RPMI7951 (cell line): ENCODE measurements at places on chromosomes 4 and X. TPM values are rescaled to one million over a fixed set of nuclear protein-coding genes. Genes with fewer than 3 reads are reported as not detected.
A peak's percentile ranks its signal among the peaks of the same experiment; 100 is the strongest.

The CENPVL3 gene
- total RNA-seq: not detected in 2 replicates

The LEF1 gene
- total RNA-seq: 31.6 and 52.9 TPM in 2 replicates

The MAGEA4 gene
- 0.59 and 0.60 TPM in 2 replicates for total RNA-seq

The FAM9C gene
- total RNA-seq: under 0.01 TPM in 1 of 2 replicates, not detected in the other

The ERAS gene
- not detected in 2 replicates for total RNA-seq

The NDNF gene
- not detected in 2 replicates for total RNA-seq

DNA sequence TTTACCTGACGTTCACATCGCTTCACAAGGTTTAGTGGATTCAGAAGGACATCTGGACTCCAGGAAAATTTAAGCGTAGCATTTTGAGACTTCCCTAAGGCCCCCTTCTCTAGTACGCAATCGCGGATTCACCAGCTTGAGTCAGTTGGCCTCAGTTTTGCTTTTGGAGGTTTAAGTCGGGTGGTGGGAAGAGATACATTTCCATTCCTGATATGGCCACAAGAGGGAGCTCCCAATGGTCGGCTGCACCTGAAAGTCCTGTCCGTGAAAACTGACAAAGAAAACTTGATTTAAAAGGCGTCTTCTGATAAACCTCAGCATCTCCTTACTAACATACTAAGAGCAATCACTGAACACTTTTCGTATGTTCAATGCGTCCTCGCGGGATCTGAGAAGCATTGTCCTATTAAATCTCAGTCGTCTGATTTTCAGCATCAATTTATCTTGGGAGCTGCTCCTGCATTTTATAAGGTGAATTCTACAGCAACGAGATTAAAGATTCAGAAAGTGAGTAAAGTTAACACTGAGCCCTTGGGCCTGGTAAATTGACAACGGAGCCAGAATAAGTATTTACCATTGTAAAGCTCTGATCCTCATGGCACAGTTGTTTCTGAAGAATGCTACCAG is 50.6 kb downstream of the LGI2 start:
- peak; percentile 51 for DNase-seq

DNA sequence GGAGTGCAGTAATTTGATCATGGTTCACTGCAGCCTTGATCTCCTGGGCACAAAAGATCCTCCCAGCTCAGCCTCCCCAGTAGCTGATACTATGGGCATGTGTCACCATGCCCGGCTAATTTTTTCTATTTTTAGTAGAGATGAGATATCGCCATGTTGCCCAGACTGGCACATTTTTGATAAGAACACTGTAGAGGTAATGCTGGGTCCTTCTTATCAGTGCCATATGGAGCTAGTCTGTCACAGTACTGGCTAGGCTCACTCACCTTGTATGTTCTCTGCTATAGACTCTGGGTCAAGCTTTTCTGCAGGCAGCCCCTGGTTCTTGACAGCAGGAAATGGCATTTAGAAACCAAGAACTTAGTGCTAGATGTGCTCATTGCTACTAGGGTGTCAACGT is 53.9 kb downstream of the BCOR start:
- no peak for DNase-seq

DNA sequence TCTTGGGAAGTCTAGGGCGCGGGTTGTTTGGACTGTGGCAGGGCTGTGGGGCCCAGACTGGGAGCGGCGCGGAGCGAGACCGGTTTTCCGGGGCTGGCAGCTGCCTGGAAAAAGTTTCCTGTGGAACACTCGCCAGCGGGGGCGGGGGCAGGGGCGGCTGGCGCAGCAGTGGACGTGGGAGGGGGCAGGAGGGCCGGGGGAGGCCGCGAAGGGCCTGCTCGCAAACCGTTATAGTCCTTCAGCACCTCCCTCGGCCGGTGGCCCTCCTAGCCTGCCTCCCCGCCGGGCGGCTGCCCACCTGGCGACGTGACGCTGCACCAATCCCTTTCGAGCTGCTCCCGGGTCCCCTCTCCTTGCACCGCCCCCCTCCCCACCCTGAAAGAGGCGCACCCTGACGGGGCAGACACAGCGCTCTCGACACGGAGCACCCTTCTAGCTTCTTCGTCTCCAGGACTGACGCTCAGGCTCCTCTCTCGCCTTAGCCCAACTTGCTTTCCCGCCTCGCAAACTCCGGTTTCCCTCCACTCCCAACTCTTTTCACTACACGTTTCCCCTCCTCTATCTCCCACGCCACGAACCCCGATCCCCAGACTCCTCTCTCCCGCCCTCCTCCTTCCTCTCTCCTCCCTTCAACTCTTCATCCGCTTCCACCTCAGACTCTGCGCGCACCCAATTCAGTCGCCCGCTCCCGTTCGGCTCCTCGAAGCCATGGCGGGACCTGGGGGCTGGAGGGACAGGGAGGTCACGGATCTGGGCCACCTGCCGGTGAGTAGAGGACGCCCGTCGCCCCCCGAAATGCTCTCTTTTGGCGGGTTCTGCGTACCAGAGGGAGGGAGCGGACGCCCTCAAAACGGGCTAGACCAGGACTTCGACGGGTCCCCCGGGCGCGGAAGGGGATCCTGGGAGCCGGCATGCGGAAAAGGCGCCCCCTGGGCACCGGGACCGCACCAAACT is at the start of gene NRK:
Gene NRK, plus strand, starts transcription at position 402 of the 954 bp plus-strand sequence. Its CDS starts 307 bp downstream, at position 709.
- DNase-seq: no peak

GRCh38 chr4:96524311-96524875 is 684.5 kb downstream of the PDHA2 start:
- DNase-seq: no peak

DNA sequence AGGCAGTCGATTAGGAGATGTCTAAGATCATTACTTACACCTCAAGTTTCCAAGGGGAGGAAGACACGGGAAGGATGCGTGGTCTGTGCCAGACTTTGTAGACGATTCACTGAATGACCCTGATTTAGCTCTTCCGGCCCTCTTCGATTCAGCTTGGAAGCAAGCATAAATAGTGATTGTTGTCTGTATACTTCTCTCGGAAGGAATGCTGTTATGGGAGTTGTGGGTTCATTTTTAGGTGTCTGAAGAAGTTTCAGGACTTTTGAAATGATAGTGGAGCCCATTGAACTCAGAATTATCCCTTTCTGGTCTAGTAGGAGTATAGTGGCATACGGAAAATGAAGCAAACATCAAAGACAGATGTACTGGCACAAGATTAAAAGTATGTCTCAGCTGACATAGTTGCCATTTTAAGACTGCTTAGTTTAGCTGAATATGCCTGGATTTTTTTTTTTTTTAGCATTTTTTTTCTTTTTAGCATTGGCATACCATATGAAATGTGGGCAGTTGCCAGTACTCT is 1.0 kb upstream of the ANKRD17 start:
- DNase-seq: peak; percentile 37

- DNase-seq: peak; percentile 69
Measured at GRCh38 chr4:41212616-41213203, 1.6 kb downstream of the APBB2 start.

DNA sequence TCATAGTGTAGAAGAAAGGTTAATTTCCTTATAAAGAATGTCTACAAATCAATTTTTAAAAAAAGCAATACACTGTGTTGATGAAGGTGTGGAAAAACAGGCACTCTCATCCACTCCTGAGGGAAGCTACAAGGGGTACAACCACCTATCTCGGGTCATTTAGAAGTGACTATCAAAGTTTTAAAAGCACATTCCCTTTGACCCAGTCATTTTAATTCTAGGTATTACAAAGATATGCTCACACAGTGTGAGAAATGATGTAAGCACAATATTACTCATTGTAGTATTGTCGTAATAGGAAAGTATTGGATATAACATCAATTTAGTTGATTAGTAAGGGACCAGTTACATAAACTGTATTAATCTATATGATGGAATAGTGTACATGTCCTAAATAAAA is 7.4 kb upstream of the HCCS start:
- DNase-seq: no peak

GRCh38 chr4:1727117-1728031 is 6.1 kb downstream of the TACC3 start:
- peak; percentile 81 for DNase-seq

GRCh38 chr4:183757060-183757459 is 98.0 kb downstream of the TRAPPC11 start:
- DNase-seq: no peak

GRCh38 chr4:165151734-165152133 is 39.1 kb upstream of the TMEM192 start:
- DNase-seq: no peak

- peak; percentile 53 for DNase-seq
Measured at GRCh38 chr4:84971319-84971932, 4.9 kb upstream of the WDFY3 start.

DNA sequence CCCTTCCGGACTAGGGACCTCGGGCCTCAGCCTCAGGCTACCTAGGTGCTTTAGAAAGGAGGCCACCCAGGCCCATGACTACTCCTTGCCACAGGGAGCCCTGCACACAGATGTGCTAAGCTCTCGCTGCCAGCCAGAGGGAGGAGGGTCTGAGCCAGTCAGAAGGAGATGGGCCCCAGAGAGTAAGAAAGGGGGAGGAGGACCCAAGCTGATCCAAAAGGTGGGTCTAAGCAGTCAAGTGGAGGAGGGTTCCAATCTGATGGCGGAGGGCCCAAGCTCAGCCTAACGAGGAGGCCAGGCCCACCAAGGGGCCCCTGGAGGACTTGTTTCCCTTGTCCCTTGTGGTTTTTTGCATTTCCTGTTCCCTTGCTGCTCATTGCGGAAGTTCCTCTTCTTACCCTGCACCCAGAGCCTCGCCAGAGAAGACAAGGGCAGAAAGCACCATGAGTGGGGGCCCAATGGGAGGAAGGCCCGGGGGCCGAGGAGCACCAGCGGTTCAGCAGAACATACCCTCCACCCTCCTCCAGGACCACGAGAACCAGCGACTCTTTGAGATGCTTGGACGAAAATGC is at the start of gene WAS:
Gene WAS, plus strand, starts transcription at position 389 of the 572 bp plus-strand sequence. Its CDS starts 55 bp downstream, at position 444.
- DNase-seq: no peak

GRCh38 chrX:150982235-150982787 is 824 bp upstream of the HMGB3 start:
- DNase-seq: no peak

DNA sequence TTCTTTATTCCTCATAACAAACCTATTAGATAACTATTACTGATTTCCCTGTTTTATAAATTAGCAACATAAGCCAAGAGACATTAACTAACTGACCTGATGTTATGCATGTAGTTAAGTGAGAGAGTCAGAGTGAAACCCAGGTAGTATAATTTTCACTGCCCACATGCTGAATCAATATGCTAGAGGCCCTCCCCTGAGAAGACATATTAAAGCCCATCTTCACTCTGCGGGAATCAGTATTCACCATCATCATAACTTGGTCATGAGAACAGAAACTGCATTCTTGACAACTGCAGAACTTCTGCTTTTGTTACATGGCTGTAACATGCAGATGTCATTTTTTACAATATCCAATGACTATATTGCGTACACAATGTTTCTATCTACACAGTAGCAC is 1324.3 kb downstream of the ARAP2 start:
- no peak for DNase-seq

DNA sequence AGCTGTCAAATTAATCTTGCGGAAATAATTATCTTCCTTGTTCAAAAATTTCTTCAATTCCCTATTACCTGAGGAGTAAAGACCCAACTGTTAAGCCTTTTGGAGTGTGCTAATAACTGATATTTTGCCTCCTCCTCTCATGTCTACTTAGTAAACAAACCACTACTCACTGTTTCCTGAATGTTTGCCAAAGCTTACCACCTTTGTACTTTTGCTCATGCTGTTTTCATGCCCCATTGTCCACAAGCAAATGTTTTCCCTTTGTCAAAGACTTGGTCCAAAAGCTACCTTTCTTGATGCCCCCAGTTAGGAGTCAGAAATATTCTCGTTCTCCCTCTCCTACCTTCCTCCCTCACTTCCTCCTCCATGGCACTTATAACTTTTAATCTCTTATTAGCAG is 226.1 kb downstream of the ENOX2 start:
- no peak for DNase-seq

GRCh38 chrX:6041630-6042029 is 187.0 kb downstream of the NLGN4X start:
- peak; percentile 3 for DNase-seq

DNA sequence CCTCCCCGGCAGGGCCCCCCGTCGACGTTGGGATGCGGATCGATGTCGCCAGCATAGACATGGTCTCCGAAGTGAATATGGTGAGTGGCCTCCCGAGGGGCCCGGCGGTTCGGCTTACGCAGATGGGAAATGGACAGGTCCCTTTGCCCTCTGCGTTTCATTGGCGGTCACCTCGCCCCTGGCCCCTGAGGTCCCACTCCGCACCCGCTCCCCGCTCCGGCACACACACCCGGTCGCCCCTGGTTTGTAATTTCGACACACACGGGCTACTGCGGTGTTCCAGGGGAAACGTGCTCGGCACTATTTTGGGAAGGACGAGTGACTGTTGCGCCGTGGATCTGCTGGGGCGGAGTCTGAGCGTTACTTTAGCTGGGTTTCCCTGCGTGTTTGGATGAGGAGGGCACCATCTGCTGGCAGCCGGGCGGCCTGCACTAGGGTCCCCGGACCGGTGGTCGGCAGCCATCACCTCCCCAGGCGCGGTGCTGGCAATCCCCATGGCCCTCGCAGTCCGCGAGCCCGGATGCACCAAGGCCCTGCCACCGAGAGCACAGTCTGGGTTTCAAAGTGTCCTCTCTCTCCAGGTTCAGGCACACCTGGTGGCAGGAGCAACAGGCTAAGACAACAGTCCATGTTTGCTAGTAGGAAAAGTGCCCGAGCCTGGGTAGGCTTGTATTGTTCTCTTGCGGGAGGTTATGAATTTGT is 1.2 kb downstream of the GABRB1 start:
- DNase-seq: no peak

- no peak for DNase-seq
Measured at GRCh38 chr4:531721-532565, 32.9 kb downstream of the PIGG start.

- no peak for DNase-seq
Measured at GRCh38 chr4:81395239-81395638, 76.5 kb downstream of the RASGEF1B start.

- peak; percentile 50 for DNase-seq
Measured at GRCh38 chrX:144335402-144335801, 451.5 kb downstream of the UBE2NL start.

- no peak for DNase-seq
Measured at GRCh38 chr4:167955006-167955405, 137.3 kb upstream of the ANXA10 start.

- no peak for DNase-seq
Measured at GRCh38 chrX:147962476-147962875, 18.7 kb upstream of the FMR1NB start.

DNA sequence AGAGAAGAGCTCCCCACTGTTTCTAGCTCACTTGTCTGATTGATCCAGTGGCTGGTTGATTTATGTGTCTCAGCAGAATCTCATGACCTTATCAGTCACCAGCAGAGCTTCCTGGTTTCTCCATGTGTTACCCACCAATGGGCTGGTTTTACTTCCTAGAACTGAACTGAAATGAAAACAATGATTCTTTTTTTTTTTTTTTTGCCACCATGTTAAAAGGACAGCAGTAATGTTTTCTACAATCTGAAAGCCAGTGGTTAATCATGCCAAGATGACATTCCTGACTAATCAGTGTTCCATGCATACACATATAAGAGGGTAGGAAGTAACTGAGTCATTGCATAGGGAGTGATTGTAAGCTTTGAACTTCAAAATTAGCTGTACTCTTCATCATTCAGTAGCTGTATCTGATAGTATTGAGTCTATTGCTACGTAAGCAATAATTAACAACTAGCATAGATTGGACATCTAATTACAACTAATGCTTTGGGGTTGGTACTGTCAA is 67.7 kb downstream of the SLC4A4 start:
- DNase-seq: no peak

GRCh38 chr4:110265001-110265400 is 66.6 kb upstream of the ELOVL6 start:
- DNase-seq: no peak
